Activated CD8-positive, alpha-beta memory T cell treated with anti-CD3 and anti-CD28 coated beads for 4 hours (primary cell): ENCODE measurements at places on chromosomes 3 and 15.

GRCh38 chr15:79400650-79401049, 31.5 kb upstream of the MINAR1 start:
- no peak for DNase-seq

DNA sequence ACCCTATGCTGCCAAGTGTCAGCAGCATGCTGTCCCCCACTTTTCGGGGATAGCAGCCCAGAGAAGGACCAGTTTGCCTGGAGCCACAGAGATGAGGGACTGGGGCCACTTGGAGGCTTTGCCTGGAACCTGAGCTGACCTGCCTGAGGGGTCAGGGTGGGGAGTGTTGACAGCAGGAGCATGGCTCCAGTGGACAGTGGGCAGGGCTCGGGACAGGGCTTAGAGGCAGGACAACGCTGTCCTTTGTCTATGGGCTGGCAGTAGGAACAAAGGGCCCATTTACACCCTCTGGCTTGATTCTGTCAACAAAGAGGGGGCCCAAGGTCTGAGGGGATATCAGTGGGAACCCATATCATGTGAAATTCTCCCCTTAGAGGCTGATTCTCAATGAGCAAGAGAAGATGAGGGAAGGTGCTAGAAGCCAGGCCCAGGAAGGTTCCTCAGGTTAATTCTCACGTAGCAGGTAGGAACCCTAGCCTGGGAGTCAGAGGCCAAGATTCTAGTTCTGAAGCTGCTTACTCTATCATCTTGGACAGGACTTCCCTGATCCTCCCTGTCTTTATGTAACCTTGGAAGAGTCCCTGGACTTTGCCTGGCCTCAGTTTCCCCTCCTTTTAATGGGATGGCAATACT, 29.7 kb upstream of the HHATL start:
- DNase-seq = no peak

DNA sequence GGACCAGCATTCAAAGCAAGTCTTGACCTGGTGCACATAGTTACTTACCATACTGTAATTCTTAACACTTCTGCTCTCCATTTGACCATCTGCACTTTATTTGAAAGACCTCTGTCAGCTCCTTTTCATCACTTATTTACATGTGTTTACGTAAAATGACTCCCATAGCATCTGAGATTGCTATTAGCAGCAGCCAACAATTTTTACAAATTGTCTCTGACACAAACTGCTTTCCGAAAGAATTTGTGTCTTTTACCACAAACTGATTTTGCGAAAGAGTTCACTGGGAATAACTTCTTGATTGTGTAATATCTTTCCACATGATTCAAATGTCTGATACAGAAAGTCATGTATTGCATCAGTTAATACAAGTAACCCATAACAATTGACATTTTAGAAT, 144.1 kb upstream of the PEX5L start:
- DNase-seq = no peak

- no peak for DNase-seq
Observed at GRCh38 chr3:50339485-50340146, 1.0 kb downstream of the RASSF1 start.

DNA sequence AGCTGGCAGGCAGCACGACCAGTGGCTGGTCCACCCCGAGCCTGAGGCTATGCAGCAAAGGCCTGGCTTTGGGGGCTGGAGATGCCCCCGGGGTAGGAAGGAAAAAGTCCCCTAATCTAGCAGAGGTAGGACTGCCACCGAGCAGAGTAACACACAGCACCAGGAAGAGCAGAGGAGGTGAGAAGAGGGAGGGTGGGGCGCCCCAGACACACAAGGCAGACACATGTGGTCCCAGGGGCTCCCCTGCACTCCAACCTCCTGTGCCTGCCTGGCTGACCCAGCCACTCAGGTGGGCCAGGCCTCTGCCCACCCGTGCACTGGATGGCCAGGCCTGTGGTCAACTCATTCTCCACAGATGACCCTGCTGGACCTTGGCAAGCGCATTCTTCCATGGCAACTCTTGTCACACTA, 112.4 kb downstream of the ADCY5 start:
- DNase-seq = no peak

DNA sequence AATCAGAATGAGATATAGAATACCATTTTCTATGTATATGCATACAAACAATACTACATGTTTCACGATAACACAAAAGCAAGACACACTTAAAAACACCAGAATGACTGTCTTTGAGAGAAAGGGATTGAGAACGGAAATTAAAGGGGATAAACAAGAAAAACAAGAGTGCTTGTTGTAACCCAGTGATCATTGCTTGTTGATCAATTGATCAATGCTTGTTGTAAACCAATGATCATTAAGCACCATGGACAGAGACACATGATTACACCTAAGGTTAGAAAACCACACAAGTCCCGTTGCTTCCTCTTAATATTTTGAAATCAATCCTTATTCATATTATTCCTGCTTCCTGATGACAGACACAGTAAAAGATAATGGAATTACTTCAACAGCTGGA, 1.1 kb upstream of the OR4F15 start:
- DNase-seq = no peak

DNA sequence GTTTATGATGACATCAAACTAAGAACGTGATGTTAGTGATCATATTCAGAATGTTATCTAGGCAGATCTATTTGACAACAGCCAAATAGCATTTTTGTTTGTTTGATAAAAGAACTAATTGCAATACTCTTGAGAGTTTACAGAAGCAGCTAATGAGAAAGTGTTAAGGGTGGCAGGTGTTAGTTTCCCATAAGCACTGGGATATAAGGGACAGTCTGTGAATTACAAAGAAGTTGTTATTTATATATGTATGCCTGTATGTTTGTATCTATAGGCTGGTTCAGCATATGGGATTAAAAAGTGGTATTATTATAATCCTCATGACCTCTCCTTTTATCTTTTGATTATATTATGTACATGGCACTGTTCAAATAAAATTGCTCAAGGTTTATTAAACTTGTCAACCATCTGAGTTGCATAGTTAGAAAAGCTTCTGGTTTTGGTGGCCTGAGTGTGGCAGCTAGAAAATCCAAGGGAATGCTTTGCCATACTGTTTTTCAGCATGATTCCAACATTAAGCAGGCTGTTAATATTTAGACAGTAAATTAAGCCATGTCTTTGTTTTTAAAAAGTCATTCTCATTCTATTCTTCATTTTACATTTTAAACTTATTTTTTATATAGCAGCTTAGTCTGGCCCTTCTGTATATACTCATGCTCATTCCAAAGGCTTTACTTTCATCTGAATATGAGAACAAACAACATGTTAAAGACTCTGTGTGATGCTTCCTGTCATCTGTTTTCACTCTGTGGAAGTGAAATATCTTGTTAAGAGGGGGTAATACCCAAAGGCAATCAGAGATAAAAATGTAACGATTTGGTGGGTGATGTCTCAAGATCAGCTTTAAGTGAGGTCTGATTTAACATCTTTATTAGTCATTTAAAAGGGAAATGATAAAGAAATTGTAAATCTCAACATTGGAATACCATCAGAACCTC, 13.1 kb downstream of the ROBO2 start:
- DNase-seq = no peak

GRCh38 chr3:133712017-133712416, 34.2 kb upstream of the TF start:
- no peak for DNase-seq

DNA sequence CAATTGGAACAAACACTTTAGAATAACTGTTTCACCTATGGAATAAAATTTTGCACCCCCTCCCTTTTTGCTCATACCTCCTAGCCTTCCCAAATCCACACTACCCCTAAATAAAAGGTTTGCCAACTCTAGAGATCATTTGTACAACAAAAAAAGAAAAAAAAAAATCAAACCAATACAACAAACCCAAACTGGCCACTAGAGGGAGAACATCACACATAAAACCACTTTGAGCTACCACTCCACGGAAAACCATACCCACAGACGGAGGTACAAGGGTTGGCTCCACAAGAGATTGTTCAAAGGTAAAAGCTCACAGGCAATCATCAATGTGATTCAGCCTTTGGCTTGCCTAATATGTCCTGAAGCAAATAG, 47.6 kb downstream of the SETMAR start:
- peak; percentile 15 for DNase-seq

DNA sequence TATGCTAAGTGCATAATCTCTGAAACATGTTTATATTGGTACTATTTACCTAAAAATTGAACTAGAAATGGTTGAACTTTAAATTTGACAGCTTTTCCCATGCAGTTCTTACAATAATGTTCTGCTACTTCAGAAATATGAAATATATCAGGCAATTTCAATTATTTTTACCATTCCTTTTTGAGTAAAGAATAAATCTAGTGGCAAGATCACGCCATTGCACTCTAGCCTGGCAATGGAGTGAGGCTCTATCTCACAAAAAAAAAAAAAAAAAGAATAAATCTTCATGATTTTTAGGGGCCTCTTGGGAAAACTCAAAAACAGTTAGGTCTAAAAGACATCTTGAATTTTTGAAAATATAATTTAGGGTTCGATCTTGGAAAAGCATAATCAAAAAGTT, 10.6 kb upstream of the DNAAF4 start:
- no peak for DNase-seq

DNA sequence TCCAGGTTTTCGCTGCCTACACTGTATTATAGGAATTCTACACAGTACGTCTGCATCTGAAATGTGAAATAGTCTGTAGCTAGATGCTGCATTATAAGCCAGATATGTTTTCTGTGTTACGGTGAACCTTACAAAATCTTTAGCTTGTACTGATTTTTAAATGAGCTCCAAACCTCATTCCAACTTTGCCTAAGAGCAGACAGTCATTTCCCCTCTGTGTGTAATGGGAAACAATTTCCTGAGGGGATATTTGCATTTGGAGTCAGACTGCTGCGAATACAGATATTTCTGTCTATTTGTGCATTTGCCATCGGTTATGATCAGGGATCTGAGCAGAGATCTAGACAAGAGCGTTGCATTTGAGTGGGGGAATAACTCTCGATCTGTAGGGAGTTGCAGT, 37.5 kb downstream of the ARNT2 start:
- DNase-seq = no peak

DNA sequence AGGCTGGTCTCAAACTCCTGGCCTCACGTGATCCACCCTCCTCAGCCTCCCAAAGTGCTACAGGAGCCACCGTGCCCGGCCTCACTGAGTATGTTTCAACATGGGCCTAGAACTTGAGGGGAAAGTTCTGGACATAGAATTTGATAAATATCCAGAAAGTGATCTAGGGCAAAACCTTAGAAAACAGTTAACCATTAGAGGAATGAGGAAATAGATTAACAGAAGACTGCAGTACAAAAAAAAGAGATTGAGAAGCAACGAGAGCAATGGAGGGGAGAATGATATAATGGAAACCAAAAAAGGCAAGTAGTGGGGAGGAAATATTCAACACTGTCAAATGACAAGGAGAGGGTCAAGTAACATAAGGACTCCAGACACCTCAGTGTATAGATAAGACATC, 191.5 kb downstream of the PLCH1 start:
- DNase-seq = no peak

DNA sequence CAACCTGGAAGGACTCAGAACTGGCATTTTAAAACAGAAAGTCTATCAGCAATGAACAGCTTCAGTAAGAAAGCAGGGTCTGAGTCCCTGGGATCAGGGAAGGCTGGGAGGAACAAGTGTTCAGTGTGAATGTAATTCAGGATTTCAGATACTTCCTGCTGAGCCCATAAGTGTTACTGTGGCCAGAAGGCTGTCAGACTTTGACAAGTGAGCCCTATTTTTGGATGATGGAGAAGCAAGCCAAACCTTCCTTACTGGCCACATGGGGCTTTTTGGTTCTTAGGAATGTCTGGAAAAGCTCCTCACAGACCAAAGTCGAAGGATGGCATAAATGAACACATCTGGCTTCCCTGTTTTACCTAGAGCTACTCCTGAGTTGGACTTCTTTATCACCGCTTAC, 157.2 kb downstream of the BBX start:
- DNase-seq = no peak

DNA sequence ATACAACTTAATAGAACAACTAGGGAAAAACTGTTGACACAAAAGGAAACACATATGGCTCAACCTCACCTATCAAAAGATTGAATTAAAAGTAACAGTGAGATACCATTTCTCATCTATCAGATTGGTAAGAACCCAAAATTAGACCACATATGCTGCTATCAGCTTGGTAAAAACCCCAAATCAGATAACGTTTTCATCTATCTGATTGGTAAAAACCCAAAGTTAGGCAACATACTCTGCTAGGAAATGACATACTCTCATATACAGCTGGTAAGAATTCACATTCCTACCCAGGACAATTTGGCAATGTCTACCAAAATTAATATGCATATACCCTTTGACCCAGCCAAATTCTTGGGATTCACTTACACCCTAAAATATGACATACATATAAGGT, 26.3 kb downstream of the NRG4 start:
- no peak for DNase-seq

DNA sequence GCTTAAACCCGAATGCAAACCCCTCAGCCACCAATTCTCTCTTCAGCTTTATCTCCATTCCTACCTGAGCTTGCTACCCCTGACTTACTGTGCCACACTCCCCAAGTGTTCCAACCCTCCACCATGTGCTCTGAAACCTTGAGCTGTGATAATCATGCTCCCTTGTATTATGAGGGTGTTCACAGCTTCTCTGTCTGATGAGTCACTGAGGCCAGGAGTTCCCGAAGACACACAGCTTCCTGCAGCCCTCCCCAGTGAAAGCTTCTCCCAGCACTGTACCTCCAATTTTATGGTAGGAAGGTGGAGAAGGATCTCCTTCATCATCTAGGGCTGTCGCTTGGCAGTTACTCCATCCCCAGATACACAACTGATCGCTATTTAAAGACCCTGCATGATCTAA, 24.9 kb downstream of the STAC start:
- no peak for DNase-seq

DNA sequence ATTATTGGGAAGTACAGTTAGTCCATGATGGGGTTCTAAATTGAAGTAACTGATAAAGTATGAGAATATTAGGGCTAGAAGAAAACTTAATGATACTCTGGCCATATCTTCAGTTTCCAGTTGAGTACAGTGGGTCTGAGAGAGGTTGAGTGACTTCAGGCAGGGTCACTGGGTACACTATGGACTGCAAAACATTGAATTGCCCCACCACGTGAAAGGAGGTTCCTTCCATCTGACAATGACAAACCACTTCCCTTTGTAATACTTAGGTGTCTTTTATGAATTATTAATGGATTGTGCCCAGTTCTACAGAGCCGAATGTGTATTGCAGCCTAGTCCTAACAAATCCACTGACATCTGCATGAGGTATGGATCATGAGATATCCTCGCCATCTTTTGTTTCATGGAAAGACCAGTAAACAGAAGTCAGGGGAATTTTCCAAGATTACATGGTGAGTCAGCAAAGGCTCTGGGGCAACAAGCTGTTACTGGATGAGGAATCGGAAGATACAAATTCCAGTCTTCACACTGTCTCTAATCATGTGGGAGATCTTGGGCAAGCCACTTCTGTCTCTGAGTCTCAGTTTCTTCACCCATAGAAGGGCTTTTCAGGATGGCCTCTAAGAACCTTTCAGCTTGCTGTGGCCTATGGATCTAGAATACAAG, 66.5 kb upstream of the BCL6 start:
- no peak for DNase-seq

DNA sequence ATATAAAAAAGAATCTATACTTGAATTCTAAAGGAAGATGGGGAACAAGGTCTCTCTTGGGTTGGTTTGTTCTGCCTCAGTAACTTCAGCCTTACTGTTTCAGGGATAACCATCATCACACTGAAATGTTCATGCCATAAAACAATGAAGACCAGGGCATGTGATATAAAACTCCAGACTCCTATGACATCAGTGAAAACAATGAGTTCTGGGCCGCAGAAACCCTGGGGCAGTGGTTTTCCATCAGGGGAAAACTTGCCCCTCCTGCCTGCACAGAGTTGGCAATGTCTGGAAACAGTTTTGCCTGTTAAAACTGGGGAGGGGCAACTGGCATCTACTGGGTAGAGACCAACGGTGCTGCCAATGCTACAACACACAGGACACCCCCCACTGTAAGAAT, 46.8 kb downstream of the CA12 start:
- no peak for DNase-seq
